ENCODE measurements at places on chromosomes 6 and 20.

DNA sequence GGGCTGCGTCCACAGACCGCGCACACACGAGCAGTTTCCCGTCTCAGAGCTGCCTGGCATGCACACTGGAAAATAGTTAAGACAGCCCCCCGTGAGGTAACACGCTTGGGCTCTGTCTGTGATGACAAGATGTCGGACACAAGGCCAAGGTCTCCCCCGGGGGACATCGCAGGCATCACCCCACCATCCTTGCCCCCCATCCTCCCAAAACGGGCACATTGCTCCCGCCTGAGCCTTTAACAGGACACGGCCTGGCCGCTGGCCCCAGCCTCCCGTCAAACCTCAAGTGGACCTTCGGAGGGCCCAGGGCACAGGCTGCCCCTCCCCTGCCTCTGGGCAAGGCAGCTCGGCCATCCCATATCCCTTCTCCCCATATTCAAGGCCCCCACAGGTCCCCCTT is 5.6 kb downstream of the KCNQ2 start:
- no peak for DNase-seq

DNA sequence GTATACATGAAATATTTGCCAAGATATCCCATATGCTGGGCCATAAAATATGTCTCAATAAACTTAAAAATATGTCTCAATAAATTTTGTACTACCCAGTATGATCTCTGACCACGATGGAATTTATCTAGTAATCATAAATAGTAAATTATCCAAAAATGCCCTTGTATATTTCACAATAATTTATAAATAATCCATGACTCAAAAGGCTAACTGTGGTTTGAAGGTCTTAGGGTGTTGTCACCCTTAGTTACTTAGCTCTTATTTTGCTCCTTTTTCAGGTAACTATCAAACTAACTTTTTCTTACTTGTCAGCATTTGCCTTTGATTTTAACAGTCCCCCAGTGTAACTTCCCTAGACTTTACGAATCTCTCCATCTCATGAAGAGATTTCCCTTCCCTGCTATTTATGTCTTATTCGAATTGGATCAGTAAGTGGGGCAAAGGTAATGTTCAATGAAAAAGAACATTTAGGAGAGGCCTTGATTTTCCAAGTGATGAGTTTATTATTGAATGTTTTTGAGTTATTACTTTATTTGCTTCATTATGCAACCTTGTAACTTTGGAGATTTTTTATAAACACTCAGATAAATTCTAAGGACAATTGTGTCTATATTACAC is 109.0 kb upstream of the THBS2 start:
- no peak for DNase-seq

GRCh38 chr20:60466687-60467022 is 508.4 kb downstream of the CDH26 start:
- DNase-seq: no peak

DNA sequence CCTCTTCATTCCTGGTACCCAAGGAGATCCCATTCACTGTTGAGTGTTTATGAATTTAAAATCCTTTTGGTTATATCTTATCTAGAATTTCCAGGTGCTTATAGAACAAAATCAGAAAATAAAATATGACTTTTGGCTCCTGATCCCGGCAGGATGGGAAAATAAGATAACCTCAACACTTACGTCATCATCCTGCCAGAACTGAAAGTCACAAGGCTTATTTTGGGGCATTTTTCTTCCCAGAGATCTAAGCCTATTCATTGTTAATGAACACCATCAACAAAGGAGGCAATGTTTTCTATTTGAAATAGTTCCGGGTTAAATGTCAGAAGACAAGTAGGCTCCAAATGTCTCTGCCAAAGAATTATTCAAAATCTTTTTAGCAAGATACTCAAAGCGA is 580.6 kb downstream of the TFAP2A start:
- no peak for DNase-seq

GRCh38 chr6:20882014-20882413 is 347.8 kb downstream of the CDKAL1 start:
- no peak for DNase-seq

DNA sequence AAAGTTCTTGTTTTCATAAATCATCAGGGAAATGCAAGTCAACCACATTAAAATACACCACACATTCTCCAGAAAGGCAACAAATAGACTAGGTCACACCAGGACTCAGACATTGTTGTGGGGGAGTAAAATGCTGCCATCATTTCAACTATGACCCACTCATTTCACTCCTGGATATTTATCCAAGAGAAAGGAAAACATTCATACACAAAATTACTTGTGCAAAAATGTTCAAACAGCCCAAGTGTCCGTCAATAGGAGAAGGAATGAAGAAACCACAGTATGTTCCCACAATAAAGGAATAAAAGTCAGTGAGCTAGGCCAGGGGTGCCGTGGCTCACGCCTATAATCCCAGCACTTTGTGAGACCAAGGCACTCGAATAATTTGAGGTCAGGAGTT is 81.5 kb upstream of the QKI start:
- DNase-seq: no peak

DNA sequence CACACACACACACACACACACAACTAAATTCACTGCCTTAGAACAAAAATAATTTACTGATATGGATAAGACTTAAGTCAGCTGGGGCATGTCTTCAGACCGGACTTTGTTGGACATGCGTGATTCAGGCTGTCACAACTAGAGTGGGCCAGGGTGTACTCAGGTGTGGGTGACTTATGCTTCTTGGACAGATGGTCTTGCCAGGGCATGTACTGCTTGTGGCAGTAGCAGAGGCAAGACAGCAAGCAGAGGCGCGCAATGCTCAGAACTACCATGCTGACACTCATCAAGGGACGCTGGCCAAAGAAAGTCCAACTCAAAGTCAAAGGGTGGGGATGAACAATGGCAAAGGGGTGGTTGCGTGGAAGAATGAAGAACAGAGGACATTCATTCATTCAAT is 437.5 kb downstream of the CBLN4 start:
- DNase-seq: no peak

DNA sequence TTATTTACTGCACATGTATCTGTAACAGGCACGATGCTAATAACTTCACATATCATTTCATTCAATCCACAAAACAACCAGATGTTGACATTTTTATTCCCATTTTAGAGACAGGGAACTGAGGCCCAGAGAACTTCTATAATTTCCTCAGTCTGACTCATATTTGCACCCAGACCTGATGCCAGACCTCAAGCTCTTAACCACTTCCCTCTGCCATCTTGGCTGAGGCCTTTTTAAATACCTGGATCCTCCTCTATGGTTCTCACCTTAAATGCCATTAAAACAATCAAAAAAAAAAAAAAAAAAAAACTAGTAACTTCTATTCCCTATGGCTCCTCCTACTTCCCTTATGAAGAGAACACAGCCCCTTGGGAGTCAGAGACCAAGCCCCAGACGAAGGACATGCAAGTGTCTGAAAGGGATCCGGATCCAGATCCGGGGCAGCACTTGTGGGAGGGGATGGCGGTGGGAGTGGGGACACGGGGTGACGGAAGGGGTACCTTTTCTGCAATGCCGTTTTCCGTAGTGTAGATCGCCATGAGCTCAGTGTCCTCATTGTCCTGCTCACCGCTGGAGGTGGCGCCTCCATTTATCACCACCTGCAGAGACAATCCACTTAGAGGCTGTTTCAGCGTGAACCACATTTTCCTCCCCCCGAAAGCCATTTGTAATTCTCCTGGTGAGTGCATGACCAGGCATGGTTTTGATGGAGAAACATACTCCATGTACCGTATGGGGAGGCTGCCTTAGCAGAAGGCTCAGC is 88.7 kb downstream of the SLC23A2 start:
- no peak for DNase-seq

- no peak for DNase-seq
Observed at GRCh38 chr20:18739751-18740166, 73.8 kb upstream of the SCP2D1 start.

GRCh38 chr6:35687658-35688604 is 784 bp downstream of the FKBP5 start:
- DNase-seq: peak; percentile 22

DNA sequence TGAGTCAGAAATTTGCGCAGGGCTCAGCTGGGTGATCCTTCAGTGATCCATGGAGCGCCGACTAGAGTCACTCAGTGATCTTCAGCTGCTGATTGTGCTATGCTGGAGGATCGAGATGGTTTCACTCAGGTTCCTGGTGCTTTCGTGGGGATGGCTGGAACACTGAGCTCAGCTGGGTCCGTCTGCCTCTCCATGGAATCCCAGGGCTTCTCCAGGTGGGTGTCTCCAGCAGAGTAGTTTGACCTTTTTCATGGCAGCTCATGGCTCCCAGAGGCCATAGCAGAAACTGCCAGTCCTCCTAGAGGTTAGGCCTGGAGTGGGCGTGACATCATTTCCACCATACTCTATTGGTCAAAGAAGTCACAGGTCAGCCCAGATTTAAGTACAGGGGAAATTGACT is 88.8 kb upstream of the SIRPA start:
- no peak for DNase-seq

DNA sequence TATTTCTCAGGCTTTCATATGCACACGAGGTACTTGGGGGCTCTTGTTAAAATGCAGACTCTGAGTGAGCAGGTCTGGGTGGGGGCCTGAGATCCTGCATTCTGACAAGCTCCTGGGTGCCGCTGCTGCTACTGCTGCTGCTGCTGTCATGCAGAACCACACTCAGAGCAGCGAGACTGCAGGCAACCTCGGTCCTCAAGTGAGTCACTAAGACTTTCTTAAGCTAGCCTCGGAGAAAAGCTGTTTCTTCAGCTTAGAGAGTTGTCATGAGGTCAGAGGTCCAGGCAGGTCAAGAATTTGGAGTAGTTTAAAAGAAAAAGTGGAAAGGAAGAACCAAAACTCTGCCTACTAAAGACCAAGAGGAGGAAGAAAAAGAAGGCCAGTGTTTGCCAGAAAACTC is 92.9 kb downstream of the SPTLC3 start:
- DNase-seq: no peak

DNA sequence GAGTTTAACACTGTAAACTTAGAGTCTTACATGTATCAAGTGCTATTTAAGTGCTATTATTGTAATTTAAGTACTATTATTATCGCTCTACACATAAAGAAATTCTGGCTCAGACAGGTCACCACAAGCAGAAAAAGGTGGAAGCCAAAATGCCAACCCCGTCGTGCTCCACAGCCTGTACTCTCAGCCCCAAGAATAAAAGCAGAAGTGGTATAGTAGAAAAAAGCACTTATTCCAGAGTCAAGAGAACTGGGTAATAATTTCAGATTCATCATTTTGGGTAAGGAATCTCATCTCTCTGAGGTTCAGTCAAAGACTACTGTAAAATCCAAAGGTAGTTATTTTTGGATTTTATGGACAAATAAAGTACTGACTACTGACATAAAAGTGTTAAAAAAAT is 943 bp downstream of the ZUP1 start:
- no peak for DNase-seq

DNA sequence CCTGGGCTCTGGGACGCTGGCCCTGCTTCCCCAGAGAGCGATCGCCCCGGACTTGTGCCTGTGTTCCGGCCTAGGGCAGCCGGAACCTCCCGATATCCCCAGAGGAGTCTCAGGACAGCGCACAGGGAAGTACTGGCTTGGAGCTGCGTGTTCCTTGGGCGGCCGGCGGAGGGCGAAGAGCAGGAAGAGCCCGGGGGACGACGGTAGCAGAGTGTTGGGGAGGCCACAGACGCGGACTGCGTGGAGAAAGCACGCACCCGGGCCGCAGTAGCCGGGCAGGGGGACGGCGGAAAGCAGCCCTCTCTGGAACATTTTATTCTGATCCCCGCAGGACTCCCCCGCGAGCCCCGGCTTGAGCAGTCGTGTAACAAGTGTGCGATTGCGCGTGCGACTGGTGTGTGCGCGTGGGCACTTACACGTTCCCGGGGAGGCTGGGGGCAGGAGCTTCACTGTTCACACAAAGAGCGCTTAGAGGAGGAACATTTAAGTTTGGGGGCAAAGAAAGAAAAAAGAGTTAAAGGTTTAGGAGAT is 36.1 kb downstream of the NCR2 start:
- DNase-seq: no peak

GRCh38 chr6:26033085-26033940 is 53.9 kb upstream of the HFE start:
- no peak for DNase-seq

DNA sequence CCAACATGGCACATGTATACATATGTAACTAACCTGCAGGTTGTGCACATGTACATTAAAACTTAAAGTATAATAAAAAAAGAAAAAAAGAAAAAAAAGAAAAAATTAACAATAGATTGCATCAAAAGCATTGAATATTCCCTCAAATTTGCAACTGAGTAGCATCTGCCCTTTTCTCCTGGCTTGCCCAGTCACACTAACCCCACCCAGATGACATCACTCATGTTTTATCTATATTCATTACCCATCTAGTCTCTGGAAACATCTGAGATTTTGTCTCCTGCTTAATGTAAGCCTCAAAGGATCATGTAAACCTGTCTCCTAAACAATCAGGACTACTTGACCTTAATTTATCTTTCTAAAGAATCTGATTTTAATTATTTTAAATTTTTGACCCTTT is 706.8 kb downstream of the CD109 start:
- no peak for DNase-seq

DNA sequence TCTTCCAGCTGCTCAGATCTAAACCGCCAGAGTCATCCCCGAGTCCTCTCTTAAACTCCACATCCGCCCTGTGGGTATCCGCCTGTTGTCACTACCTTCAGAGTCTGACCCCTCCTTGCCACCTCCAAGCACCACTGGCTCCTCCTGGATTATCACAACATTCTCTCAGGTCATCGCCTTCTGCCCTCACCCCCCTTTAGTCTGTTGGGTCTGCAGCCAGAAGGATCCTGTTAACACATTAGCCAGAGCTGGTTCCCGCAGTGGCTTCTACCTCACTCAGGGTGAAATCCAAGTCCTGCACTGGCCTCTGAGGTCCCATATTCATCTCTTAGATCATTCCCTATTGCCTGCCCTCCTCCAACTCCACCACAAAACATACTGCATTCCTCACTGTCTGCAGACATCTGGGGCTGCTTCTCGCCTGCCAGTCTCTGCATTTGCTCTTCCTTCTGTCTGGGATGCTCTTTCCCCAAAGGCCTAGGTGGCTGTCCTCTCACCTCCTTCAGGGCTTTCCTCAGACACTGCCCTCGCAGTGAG is 34.1 kb downstream of the TNXB start:
- no peak for DNase-seq

DNA sequence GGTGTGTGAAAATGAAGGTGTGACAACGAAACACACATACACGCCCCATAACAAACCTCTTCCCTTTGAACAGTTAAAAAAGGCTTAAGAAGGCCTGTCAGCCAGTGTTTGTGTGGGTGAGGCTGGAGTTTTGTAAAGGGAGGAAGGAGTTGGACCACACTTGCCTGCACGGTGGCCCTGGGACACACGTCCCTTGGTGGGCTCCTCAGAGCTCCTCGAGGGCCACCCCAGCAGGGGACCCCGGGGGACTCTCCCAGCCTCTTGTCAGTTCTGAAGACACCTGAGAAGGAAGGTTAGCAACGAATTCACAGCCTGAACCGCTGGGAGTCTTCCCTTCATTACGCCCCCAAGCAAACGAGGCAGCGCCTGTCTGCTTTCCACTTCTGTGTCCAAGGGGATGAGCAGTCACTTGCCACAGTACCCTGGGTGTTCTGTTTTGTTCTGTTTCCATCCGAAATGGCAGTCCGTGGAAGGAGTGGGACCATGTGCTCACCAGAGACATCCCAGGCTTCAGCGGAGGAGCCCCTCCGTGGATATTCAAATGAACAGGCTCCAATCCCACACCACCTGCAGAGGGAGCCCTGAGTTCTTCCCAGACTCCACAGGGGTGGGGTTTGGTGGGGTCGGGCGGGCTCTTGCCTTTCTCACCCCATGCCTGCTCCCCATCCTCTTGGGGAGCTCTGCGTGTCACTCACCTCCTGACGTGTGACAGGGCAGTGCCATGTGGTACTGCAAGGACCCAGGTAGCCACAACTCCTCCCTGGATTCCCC is 68.6 kb downstream of the NRN1 start:
- DNase-seq: no peak

GRCh38 chr20:23336476-23336875 is 14.1 kb upstream of the NXT1 start:
- no peak for DNase-seq

Data from stimulated activated CD4-positive, alpha-beta T cell treated with anti-CD3 and anti-CD28 coated beads, TNF-alpha, amount 100 ng/mL, for 1 hour (primary cell).